ENCODE measurements at places on chromosomes 6 and 20.

- no peak for DNase-seq
Observed at GRCh38 chr20:10558635-10559187, 115.1 kb downstream of the JAG1 start.

- no peak for DNase-seq
Observed at GRCh38 chr6:21337263-21337662, 256.3 kb upstream of the SOX4 start.

DNA sequence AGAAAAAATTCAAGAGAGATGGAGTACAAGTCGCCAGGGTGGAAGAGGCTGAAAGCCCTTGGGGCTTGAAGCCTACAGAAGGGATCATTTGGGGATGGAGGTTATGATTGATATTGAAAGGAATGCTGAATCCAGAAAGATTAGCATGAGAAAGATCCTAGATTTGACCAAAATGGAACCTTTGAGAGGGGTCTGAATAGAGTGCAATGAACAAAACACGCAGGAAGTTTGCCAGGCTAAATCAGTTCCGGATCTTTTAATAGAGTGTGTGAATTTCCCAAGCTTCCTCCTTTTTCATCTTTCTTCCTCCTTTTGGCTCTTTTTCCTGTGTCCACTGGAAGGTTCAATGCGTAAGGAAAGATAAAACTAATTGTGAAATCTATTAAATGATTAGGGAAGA lies 15.3 kb downstream of the IPCEF1 start:
- DNase-seq = no peak

DNA sequence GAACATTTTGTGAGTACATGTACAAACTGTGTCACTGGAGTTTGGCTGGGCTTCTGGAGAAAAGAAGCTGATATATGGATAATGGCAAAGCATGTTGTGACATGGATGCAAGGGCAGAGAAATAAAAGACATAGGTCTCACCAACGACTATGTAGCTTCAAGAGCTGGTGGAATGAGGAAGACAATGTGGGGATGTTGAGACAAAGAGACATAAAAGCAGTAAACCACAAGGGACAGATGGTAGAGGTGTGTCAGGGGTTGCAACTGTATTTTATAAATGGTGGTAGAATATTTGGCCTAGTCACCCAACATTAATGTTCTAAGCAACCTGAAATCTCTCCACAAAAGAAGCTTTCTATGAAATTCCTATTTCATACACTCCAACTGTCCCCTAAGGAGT lies 199.0 kb downstream of the KCNQ5 start:
- no peak for DNase-seq

DNA sequence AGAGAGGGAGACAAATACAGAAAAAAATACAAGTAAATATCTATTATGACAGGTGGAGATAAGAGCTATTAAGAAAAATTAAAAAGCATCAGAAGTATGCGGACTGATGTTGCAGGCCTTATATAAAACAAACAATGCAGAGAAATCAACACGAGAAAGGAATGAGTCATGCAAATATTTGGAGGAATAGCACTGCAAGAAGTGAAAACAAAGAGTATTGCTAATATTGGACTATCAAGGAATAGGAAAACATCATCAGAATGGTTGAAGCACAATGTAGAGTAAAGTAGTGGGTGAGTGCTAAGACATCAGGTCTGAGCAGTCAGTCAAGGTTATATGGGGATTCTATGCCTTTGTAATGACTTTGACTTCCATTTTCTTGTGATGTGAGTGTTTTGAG lies 657.5 kb upstream of the GJE1 start:
- DNase-seq = no peak

DNA sequence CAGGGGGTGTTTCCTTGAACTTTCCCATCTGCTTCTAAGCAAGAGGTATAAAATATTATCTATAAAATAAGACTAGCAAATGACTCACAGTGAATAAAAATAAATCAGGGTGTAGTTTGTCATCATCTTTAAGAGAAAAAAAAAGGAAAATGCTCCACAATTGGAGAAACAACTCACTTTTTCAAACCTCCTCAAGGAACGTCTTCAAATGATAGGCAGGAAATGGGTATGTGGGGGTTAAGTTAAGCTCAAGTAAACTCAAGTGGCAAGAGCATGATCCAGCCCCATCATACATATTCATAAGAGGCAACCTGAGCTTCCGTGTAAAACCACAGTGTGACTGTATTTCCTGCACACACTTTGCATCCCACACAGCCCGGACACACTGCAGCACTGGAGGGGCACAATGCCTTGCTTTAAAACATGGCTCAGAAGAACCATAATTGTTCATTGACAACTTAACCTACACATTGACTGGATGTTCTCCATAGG lies 58.5 kb upstream of the CEP85L start:
- DNase-seq = peak; percentile 56

DNA sequence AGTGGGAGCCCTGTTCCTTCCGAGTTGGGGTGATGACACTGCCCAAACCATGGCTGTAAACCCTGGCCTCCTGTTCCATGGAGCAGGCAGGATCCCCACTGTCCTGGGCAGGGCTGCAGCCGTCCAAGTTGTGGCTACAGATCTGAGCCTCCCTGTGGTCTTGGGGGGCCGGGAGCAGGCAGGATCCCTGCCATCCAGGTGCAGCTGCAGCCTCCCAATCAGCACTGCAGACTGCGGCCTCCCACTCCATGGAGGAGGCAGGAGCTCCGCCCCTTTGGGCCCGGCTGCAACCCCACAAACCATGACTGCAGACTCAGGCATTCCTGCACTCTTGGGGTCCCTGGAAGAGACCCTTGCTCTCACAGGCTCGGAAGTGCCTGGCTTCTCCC lies 872.1 kb upstream of the GJE1 start:
- no peak for DNase-seq

DNA sequence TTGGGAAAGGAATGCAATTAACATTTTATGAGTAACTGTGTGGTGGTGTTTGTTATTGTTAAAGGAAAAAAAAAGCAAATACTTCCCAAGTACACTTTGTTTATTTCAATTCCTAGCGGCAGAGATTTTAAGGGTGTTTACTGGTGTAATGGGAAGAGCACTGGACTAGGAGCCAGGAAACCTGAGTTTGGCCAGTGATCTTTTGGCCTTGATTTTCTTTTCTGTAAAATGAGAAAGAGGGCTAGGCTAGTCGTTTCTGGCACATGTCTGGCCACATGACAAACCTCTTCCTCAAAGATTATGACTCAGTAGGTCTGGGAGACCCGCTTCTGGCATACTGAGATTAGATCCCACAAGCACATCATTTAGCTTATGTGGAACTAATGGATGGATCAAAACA lies 428.1 kb upstream of the NOX3 start:
- DNase-seq = no peak

- no peak for DNase-seq
Observed at GRCh38 chr6:1841136-1841535, 231.4 kb downstream of the FOXC1 start.

GRCh38 chr6:14272737-14273085 lies 155.1 kb downstream of the CD83 start:
- DNase-seq = no peak

DNA sequence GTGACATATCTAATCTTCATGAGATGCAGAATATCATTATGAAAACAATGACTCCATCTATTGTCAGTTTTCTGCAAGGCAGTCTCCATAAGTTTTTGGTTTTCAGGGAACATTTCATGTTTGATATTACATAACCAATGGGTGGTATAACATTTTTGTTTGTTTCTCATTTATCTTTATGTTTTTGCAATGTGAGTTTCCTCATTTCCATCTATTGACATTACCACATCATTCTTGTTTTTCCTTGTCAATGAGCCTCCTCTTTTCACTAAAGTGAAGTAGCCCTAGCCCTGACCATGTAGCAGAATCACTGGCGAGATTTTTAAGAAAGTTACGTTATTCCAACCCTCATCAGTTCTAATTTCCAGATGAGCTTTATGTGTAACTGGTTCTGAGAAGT lies 4.4 kb downstream of the EFHC1 start:
- no peak for DNase-seq

DNA sequence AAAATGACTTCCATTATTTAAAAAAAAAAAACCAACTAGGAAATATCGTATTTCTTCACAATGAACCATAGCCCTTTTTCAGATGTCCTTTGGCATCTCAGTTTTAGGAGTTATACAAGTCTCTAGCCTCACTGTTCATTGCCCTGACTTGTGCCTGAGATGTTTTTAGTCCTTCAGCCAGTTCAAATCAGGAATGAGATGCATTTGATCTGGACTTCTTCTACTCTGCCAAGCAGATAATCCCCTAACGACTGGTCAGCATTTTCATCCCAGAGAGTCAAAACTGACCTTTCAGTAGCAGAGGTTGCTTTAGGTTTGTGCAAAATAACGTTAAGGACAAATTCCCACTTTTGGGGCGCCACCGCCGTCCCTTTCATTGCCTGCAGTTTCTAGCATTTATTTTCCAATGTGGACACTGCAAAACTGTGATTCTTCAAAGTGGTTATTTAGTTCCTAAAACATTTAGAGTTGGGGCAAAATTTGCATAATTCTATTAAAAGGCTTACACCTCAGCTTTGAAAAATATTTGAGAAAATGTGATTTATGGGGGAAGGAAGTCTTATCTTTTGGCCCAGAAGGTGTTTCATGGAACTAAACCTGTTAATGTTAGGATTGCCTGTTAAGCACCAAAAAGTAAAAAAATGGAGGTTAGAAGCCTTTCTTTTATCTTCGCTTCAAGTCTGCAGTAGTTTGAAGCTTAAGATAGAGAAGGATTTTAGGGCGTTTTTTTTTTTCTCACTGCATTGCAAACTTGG lies 152.0 kb upstream of the SGK1 start:
- no peak for DNase-seq
